ENCODE measurements at places on chromosomes 2 and 18.
A peak's percentile ranks its signal among the peaks of the same experiment; 100 is the strongest.

DNA sequence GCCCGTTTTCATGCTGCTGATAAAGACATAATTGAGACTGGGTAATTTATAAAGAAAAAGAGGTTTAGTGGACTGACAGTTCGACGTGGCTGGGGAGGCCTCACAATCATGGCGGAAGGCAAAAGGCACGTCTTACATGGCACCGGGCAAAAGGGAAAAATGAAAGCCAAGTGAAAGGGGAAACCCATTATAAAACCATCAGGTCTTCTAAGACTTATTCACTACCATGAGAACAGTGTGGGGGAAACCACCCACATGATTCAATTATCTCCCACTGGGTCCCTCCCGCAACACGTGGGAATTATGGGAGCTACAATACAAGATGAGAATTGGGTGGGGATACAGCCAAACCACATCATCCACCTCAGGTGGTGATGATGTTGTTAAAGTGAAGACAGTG is 3.3 kb upstream of the RAB12 start:
- DNase-seq: no peak

- no peak for DNase-seq
Observed at GRCh38 chr2:133600266-133600928, 32.1 kb upstream of the NCKAP5 start.

- peak; percentile 25 for DNase-seq
Observed at GRCh38 chr2:55618025-55618274, 528 bp upstream of the PPP4R3B start.

DNA sequence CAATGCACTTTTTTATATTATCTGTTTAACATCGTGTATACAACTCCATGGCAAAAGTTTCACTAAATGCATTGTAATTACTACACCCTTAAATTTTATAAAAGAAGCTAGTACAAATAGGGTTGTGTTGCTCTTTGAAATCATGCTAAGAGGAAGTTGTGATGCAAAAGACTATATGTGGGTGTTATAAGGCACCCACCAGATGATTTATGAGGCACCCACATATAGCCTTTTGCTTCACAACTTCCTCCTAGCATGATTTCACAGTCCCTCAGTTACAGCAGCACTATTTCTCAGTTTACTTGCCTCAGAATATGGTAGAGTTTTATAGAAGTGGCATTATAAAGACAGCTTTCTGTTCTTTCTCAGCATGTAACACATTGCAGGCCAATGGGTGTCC is 277.3 kb upstream of the DOK6 start:
- no peak for DNase-seq

DNA sequence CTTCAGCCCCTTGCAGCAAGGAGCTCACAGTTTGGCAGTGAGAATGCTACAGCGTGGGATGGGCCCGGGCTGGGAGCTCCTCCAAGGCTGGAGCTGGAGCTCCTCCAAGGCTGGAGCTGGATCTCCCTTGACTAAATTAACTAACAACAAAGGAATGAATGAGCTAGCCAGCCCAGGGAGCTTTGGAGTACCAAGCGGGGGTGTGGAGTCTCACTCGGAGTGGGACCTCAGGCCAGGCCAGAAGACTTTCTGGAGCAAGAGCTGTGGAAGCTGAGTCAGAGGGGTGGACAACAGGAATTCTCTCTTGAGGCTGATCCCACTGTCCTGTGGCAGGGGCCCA is 244.7 kb upstream of the HS6ST1 start:
- DNase-seq: no peak

DNA sequence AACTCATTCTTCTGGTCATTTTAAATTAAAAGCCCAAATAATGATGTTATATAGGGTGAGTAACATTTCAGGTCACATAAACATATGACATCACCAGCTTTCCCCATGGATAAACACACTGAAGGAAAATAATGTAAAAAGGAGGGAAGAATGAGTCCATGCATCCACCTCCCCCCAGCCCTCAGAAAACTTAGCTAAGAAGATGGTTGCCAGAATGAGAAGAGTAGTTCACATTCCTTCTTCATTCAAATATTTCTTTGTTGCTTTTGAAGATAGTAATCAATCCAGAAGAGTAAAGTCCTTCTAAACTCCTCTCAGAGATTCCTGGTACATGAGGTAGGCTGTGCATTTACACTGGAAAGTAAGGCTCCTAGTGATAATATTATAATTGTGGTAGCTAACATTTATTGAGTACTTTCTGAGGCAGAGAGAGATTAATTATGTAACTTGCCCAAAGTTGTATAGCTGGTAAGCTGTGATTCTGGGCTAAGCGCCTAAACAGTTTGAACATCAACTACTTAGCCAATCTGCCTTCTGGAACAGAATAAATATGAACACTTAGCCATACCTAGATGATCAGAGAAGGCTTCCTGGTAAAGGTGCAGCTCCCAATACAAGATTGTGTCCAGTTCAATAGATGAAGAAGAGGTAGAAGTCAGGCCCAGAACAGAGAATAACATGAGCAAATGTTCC is 256.7 kb upstream of the FN1 start:
- no peak for DNase-seq

GRCh38 chr2:231488331-231488730 is 24.0 kb upstream of the NCL start:
- DNase-seq: no peak

DNA sequence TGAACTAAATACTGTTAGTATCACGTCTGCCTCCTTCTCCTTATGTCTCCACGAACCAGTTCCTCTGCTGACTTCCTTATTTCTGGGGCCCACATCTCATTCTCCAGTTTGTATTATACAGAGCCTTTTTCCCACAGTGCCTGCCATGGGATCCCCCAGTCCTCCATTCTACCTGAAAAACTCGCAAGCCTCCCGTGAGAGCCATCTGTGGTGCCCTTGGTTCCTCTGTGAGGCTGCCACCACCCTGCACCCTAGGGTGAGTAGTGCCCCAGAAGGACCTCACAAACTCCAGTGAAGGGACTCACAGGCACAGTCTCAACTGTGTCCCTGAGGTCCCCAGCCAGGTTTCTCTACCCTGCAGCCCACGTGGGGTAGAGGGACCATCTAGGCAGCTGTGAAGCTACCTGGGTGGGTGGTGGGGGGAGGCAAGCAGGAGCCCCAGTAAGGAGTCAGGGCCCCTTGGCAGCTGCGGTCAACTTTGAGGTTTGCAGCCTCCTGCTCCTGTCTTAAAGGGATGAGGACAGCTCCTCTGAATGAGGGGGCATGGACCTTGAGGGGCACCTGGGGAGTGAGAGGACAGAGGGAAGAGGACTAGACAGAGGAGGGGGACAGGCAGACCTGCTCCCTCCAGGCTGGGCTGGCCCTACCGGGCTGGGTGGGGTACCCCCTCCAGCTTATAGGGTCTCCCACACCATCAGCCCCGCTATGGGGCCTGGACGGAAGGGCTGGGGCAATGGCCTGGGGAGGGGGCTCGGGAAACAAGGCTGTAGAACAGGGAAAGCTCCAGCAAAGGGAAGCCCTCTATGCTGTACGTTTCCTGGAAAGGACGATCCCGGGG is 1.0 kb downstream of the PSTPIP2 start:
- no peak for DNase-seq

DNA sequence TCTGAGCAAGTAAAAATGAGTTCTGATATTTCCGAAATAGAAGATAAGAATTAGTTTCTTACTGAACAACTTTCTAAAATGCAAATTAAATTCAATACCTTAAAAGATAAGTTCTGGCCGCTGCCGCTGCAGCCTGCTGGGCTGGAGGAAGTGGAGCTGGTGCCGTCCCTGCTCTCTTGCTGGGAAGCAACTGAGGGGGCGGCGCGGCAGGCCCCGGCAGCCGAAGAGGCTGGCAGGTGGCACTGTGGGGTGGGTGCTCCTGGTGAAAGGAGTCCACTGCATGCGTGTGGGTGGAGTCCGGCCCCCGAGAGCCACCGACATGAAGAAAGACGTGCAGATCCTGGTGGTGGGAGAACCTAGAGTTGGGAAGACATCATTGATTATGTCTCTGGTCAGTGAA is 89.5 kb upstream of the ZNF519 start:
- DNase-seq: no peak

GRCh38 chr18:59950215-59950944 is 50.6 kb downstream of the PMAIP1 start:
- peak; percentile 85 for DNase-seq

GRCh38 chr18:75066021-75066880 is 142.7 kb downstream of the PTGR3 start:
- DNase-seq: no peak

DNA sequence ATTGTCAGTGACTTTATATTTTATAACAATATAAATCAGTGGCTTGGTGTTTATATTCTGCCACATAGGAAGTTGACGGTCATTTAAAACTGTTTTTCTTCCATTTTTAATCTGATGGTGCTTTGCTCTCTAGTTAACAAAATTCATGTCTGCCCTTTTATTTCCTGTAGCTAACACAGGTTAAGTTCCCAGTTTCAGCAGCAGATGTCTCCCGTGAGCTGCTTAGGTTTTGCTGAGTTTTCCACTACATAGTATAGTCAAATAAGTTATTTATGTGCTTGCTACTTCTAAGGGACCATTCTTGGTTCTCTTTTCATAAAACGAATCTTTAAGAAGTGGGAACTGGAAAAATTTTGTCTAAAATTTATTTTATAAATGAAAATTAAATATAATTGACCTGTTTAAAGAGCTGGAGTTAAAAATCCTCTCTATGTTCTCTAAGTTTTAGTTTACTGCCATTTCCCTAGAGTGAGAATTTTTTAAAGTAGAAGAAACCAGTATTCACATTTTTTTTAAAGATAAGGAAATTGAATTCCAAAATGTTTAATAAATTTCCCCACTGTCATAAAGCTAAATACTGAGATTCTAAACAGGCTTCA is 20.6 kb downstream of the HTR2B start:
- peak; percentile 54 for DNase-seq

DNA sequence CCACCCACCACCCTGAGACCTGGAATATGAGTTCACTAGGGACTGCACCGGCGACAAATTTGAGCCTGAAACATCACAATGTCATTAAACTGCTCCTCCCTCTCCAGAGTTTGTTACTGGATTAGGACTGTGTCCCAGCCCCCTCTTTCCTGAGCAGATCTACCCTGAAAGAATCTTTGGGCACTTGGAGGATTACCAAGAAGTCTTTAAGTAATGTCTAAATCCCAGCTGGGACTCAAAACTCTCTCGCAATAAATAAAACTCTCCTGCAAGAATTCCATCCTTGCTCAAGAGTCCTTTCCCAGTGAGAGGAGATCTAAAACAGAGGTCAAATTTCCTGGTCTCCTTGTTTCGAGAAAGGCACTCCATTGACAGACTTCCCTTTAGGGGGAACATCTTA is 20.9 kb downstream of the GKN2 start:
- no peak for DNase-seq

DNA sequence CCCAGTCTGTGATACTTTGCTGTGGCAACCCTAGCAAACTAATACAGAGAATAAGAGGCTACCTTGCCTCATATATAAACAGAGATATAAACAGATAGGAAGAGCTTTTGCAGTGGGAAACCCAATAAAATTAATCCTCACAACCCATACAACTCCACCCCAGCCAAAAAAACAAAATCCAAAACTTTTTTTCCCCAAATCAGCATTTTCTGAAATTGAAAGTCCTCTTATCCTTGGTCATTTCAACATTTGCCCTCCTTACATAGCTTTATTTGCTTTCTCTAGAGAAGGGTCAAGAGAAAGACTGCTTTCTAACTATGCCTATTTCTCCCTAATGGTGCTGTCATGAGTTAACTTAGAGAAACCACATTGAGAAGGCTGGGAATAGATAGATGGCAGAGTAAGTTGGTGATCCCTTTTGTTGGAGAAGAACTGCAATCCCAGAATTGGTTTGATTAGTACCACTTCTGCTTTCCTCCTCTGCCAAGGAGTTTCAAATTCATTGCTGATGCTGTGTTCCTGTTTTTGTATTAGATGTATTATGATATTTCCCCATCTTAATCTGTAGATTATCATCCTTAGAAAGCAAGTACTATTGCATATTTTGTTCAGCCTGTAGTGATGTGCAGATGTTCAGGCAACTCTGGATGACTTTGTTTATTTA is 76.5 kb upstream of the B3GNT2 start:
- no peak for DNase-seq

DNA sequence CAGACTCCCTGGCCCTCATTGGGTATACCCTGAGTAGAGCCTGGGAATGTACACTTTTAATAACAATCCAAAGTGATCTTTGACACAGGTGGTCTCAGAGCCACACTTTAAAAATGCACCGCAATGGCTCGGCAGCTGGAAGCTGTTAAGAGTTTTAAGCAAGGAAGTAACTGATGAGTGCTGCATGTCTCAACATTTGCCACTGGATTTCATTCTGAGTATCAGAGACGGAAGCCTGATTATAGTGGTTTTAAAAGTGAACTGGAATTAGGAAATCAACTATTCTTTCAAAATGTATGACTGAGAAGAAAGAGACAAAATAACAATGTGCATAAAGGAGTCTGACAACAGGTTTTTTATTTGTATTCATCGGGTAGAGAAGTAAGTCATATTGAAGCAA is 7.5 kb downstream of the MBOAT2 start:
- no peak for DNase-seq

- DNase-seq: no peak
Observed at GRCh38 chr2:241775223-241776177, 1.1 kb upstream of the GAL3ST2 start.

- peak; percentile 97 for DNase-seq
Observed at GRCh38 chr2:197198890-197199289, 111.7 kb downstream of the ANKRD44 start.

DNA sequence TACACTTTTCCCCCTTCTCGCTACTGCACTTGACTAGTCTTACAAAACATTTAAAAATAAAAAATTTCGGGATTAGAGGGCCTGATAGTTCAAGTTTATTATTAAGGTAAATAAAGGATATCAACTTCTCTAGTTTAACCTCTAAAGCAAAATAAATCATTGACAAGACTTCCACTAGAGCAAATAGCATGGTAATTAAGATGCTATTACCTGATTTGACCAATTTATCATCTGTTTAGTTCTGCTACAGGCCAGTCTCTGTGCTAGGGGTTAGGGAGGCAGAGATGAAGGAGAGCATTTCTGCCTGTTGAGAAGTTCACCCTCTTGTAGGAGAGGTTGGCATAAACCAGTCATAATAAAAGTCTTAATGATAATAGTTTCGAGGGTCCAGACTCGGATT is 34.0 kb downstream of the RHOB start:
- no peak for DNase-seq

DNA sequence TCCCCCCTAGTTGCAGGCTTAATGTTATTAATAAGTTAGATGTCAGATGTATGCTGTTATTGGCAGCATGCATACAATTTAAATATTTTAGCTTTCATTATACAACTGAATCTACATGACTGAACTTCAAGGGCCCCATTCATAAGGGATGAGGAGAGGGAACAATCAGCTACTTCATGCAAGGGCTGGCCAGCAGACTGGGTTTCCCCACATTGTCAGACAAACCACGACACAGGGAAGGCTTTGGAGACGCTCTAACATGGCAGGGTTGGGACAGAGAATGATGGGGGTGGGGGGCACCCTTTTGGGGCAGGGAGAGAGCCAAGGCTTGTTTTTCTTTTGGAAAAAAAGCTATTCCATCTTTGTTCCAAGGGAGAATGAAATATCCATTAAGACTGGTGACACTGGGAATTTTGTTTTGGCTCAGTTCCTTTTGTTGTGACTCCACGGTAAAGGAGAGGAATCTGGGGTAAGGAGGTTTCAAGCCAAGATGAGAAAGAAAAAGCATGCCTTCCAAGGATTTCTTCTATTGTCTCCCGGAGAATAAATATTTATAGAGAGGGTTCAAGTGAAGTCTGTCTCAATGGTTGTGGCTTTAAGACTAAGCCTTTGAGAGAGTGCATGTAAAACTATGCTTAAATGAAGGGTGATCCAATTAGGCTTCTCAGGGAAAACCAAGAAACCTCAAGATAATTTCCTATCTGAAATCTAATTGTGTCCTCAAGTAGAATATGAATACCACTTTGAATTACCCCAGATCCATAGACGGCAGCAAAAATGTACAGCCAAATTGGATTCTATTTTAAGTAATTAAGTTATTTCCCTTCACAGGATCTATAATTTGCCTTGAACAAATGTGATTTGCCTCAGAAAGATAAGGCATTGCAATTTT is 5.4 kb downstream of the CXCR4 start:
- DNase-seq: no peak

Measured in MM.1S (cell line).